ENCODE measurements at places on chromosomes 2 and 18.
A peak's percentile ranks its signal among the peaks of the same experiment; 100 is the strongest.

DNA sequence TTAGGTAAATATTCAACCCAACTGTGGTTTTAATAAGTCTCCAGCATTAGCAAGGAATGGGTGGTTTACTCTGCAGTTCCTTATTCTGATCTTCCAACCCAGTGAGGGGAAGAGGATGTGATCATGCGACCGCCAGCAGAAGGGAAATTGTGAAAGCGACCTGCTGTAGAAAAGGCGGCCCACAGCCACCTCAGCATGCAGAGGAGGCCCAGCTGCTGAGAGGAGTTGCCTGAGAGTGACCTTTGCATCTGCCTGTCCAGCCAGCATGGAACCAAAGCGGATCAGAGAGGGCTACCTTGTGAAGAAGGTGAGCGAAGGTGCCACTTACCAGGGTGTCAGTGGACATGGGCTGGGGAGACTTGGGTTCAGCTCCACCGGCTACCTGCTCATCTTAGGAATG, at the start of gene PLEK:
PLEK (plus strand) TSS at position 196 of the 400 bp plus-strand sequence; CDS start at position 266, 70 bp downstream.
- no peak for DNase-seq

DNA sequence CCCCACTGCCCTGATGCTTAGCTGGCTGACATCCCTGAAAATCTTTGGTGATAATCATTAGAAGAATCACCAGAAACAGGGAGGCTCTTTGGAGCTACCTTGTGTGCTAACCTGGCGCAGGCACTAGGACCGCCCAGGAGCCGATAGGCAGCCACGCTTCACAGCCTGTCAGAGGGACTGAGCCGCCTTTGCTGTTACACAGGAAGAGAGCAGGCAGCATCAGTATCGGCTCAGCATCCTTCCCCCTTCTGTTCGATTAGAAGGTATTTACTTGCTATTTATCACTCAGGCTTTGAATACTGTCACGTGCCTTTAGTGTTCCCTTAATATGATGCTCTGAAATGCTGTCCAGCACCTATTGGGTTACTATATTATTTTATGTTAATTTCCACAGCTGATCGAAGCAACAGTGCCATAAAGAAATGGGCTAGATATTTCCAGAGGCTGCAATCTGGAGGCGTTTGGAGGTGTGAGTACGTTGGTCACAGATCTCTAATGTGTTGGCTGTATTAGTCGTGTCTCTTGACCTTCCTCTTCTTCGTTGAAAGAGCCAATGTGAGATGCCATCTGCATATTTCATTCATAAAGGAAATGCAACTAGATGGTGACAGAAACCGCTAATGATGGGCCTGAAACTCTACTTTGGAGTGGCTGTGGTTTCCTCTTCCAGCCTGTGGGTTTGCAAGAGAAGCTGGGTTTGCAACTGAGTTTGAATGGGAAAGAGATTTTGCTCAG, 110.4 kb upstream of the RAB27B start:
- peak; percentile 77 for DNase-seq

DNA sequence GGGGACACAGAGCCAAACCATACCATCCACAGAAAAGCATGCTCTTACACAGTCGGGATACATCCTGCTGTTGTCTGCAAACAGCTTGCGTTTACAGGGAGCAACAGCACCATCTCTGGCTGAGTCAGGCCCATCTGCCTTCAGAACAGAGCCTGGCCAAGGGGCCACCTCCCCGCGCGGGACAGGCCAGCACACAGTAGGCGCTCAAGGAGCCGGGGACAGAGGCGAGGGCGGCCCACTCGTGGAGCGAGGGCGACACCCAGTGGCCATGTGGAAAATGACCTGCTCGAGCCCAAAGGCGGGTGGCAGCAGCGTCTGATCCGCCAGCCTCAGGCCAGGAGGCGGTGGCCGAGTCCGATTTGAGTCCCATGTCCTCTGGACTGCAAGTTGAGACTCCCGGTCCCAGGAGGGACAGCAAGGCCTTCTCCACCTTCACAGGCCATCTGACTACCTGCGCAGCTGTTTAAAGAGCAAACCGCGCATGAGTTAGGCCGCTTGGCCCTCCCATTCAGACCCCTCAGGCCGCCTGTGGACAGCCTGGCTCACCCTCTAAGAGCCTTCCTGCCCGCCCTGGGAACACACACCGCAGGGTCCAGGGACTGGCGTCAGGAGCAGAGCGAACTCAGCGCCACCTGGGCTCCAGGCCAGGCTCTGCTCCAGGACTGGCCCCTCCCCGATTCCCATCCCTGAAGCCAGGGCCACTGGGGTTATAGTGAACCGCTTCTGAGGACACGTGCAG, 38.3 kb downstream of the TTC32 start:
- no peak for DNase-seq

DNA sequence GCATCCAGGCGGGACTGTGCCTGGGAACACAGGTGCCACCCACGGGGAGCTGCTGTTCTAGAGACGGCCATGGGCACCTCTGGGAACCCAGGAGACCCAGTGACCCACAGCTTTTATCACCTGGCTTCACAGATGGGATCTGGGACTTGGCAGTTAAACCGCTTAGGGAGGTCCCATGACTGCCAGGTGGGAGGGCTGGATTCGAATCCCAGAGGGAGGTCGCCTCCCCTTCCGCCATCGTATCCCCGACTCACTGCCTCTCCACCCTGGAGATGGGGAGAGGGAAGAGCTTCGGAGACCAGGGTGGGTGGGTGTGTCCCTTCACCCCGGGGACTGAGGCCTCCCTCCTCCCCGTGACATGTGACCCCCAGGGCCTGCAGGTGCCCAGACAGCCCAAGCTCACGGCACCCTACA, 169.4 kb downstream of the RTP5 start:
- DNase-seq: no peak

DNA sequence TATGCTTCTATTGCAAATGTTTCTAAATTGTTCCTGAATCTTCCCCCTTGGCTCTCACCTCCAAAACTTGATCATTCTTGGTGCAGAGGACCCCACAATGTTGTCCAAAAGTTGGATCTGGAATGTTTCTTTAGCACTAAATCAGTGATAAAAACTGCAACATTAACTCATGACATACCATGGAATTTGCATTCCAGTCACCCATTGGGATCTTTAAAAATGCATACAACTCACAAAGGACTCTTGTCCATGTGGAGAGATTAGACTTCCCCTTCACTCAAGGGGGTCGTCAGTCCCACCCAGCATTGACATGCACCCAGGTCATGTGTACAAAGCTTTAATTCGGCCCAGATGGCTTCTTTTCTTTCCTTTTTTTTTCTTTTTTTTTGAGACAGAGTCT, 169.3 kb downstream of the SETBP1 start:
- DNase-seq: no peak

- DNase-seq: no peak
These were observed 295.3 kb upstream of the DDX18 start for GRCh38 chr2:117519238-117519637.

DNA sequence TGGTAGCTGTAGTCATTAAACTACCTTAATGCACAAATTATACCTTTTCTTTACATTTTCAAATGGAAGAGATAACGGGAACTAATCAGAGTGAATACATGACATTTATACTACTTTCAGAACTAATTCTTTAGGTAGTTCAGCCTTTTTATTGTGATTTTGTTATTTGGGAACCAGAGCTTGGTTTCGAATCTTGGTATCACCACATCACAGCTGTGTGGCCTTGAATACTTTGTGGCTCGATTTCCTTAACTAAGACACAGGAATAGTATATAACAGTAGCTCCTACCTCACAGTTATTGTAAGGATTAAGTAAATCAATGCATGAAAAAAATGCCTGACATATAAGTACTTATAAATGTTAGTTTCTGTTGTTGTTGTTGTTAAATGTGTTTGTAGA, 240.0 kb downstream of the WDR7 start:
- DNase-seq: no peak

DNA sequence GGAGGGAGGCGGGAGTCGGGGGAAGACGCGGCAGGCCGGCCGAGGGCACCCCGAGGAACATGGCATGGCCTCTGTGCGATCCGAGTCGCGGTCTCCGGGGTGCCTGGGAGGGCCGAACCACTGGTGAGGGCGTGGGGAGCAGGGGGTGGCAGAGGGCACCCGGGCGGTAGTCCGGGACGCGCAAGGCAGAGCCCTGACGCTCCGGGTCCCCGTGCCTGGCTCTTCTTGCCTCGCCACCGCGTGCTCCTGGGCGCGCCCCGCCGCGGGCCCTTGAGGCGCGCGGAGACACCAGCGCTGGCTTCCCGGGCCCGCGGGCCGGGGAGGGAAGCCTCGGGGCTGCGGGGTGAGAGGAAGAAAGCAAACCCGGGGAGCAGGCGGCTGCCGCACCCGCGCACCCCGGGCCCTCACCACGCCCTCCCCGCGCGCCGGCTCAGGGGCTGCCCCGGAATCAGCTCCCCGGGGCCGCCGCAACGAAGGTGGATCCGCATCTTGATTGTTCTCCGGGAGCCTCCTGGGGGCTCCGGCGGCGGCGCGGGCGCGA, 4.3 kb downstream of the SOX11 start:
- no peak for DNase-seq

DNA sequence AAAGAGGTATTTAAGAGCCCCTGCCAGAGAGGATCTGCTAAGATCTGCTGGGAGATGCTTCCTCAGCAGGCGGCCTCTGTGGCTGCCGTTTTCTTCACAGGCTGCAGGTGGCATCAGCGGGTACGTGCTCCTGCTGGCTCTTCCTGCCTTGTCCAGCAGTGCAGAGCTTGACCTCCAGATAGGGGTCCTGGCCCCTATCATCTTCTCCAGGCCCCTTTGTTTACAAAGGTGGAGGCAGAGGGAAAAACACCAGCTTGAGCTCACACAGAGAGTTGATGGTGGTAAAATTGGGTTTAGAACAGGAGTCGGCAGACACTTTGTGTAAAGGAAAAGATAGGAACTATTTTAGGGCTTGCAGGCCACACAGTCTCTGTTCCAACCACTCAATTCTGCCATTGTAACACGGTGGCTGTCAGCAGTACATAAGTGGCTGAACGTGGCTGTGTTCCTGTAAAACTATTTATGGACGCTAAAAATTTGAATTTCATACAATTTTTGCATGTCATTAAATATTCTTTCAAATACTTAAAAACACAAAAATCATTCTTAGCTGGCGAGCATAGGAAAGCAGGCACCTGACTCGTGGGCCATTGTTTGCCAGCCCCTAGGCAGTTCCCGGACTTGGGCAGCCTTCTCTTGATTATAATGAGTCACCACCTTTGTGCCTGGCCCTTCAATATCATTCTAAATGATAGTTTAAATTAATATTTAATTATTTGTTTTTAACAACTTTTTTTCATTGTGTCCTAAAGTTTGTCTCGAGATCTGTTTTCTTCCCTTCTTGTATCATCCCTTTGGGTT, 98.2 kb upstream of the B3GNT7 start:
- DNase-seq: peak; percentile 9

GRCh38 chr2:239905306-239905705, 119.8 kb downstream of the NDUFA10 start:
- DNase-seq: no peak

DNA sequence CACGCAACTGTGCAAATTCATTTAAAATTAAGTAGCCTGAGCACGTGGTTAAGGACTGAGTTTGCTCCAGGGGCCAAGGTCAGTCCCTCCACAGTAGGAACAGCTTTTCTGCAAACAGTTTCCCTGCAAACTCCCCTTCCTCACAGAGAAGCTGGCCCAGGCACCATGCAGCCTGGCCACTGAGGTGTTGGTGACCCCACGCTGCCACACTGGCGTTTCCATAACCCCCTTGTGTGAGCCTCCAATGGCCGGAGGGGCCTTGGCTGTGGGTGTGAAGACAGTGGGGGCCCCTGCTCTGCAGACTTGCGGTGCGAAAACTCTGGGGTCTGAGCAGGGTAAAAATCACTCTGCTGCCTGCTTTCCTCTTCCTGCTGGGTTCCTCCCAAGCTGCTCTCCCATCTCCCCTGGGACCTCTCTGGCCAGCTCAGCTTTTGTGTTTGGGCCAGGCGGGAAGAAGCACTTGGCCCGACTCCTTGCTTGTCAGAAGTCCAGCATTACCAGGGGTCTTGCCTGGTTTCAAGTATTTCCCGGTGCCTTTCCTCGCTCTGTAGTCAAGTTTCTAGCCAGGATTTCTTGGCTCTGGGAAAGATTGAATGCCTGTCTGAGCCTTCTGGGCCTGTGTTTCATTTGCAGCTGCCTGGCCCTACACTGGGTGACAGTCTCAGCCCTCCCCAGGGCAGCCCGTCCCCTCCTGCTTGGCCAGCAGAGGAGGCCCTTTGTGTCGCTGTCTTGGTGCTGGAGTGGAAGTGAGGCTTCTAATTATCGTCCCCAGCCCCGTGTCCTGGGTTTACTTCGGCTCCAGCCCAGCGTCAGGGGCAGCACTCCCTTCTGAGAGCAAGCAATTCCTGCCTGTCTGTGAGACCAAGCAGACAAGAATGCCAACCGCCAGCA, 131.4 kb upstream of the SLC1A4 start:
- no peak for DNase-seq

- no peak for DNase-seq
These were observed 8.8 kb downstream of the CYB5A start for GRCh38 chr18:74282755-74283554.

DNA sequence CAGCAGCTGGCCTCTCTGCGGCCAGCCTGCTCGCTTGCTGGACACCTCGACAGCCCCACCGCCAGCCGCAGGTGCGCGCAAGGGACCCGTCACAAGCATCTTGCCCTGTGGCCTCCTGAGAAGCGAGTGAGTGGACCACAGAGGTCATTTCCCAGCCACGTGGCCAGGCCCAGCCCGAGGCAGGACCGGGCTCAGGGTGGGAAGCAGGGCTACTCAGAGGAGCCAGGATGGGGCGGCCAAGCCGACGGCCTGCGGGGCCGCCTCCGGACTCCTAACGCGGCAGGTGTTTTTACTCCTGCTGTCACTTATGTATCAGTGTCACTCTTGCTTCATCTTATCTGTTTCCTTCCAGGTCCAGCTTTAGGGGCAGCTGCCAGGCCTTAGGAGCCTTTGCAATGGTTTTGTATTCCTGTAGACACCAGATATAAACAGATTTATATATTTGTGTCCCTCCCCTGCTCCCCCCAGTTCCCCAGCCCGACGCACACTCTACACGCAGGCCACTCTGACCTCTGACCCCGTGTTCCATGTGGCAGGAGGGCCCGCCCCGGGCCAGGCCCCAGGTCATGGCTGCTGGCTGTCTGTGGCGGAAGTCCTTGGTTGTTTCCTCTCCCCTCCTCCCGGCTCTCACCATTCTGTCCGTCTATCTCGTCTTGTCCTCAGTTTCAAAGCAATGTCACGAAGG, 236.4 kb downstream of the ATAD2B start:
- DNase-seq: no peak

- DNase-seq: no peak
These were observed 121.2 kb downstream of the CAPN13 start for GRCh38 chr2:30686000-30686399.

DNA sequence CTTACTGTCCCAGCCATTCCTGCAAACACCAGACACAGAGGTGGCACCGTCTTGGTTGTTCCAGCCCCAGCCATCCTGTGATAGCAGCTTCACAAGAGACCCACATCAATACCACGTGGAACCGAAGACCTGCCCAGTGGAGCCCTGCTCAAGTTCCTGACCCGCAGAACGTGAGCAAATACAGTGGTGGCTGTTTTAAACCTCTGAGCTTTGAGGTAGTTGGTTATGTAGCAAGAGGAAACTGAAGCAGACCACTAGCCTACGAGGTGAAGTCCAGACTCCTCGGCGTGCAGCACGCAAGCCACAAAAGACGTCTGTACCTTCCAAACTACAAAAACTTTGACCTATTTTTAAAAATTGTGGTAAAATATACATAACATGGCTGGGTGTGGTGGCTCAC, 96.1 kb upstream of the ODC1 start:
- no peak for DNase-seq
